ENCODE measurements at places on chromosomes 7 and 10.

DNA sequence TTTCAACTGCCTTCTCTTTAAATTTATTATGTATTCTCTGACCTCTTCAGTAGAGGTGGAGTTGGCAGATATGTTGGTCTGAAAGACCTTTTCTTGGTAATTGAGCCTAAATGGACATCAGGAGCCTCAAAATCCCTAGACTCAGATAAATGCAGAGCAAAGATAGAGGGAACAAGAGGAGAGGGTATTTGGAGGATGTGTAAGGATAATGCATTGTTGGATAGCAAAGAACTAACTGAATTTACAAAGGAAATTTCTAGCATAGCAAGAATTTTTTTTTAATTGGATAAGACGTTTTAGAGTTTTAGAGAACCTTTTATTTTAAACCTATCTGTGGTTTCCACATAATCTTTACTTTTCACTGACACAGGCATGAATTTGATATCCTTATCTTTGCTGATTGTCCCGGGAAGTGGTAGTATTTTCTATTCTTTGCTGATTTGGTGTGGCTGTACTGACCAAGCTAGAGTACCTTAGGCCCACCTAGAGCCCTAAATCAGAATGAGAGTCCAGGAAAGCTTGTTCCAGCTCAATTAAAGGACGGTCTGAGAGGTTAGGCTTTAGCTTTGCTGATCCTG is 91.3 kb downstream of the NRF1 start:
- no peak for DNase-seq

DNA sequence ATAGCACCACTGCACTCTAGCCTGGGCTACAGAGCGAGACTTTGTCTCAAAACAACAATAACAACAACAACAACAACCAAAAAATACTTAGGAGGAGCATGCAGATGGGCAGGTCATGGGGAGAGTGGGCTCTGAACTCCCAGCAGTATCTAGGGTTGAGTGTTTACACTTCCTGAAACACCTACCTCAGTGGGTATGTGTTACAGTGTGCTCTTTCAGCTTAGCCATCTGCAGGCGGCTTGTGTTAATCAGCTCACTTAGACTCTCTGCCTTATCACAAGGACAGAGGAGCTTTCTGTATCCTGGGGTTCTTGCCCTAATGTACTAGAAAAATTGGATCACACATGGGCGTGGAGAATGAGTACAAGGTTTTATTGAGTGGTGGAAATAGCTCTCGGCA is 340.2 kb downstream of the KIF20B start:
- no peak for DNase-seq

DNA sequence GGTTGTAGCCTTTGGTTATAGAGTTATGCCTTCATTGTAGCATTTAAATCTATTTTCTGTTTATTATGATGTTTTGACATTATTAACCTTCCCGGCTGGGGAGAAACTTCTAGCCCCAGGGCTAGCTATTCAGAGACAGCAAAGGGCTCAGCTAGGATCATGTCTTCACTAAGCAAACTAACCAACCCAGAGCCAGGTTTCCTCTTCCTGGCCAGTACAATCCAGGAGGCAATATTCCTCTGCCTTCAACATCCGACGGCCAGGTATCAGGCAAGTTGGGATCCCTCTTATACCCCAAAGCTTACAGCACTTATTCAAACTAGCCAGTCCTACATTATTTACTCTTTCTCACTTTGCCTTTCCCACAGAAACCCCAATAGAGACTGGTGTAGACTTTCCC is 1060.7 kb upstream of the GHITM start:
- no peak for DNase-seq

DNA sequence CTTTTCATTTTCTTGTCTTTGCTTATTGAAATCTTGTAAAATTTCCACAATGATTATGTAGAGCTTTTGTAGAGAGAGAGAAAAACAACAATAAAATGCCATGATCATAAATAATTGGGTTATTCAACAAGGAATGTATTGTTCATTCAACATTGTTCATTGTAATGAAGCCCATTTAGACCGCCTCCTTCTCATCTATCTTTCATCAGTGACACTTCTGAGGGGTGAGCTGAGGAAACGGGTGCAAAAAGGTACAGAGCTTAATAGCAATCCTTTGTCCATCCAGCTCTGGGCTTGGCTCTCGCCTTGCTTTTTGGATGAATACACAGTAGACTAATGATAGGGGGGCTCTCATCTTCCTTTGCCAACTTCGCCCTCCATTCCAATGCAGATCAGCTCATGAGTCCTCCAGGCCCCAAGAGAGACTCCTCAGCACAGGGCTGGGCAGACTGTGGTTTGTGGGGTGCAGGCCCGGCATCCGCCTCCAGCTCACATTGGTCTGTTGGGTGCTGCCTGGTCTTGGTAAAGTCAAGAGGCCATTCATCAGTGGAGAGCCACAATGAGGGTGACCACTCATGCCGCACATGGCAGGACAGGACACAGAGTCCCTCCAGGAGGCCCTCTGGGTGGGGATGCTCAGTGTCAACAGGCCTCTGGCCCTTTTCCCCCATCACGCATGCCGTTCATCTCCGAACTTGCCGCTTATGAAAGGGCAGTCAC is 17.9 kb upstream of the PPA1 start:
- no peak for DNase-seq
